Stimulated activated CD8-positive, alpha-beta memory T cell treated with anti-CD3 and anti-CD28 coated beads, Interleukin-4, amount 100 ng/mL, for 24 hours (primary cell): ENCODE measurements at places on chromosomes 6 and 20.

DNA sequence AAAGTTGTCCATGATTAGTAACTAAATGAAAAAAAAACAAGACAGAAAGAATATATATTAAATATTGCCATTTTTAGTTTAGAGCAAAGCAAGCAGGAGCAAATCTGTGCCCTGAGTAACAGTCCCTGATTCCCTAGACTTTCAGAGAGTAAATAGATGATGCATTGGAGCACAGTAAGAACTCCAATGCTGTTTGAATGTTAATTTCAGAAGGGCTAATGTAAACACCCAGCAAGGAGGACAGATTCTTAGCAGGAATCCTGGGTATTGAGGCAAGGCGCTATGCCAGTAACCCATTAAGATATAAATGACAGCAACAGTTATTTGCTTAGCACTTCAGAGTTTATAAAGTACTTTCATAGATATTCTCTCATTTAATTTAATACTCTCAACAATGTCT, 15.6 kb upstream of the NRSN1 start:
- no peak for DNase-seq

GRCh38 chr6:145071836-145072235, 663.5 kb downstream of the EPM2A start:
- DNase-seq: no peak

GRCh38 chr6:6515691-6516607, 72.6 kb upstream of the LY86 start:
- DNase-seq: peak; percentile 31

GRCh38 chr6:53651205-53651763, 14.3 kb downstream of the KLHL31 start:
- DNase-seq: peak; percentile 32

DNA sequence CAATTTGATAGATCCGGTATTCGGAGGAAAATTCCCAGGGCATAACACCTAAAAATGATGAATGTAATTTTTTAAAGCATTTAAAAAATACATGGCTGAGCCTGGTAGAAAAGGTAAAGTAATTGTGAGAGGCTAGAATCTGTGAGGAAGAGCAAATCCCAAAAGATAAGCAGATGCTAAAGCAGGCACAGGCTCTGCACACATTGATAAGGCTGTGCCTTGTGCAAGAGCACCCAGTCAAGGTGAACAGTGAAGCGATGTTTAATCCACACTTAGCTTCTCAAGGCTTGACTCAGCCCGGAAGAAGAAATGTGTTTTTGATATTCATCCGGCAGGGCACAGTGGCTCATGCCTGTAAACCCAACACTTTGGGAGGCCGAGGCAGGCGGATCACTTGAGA, 5.1 kb upstream of the EPB41L2 start:
- no peak for DNase-seq

DNA sequence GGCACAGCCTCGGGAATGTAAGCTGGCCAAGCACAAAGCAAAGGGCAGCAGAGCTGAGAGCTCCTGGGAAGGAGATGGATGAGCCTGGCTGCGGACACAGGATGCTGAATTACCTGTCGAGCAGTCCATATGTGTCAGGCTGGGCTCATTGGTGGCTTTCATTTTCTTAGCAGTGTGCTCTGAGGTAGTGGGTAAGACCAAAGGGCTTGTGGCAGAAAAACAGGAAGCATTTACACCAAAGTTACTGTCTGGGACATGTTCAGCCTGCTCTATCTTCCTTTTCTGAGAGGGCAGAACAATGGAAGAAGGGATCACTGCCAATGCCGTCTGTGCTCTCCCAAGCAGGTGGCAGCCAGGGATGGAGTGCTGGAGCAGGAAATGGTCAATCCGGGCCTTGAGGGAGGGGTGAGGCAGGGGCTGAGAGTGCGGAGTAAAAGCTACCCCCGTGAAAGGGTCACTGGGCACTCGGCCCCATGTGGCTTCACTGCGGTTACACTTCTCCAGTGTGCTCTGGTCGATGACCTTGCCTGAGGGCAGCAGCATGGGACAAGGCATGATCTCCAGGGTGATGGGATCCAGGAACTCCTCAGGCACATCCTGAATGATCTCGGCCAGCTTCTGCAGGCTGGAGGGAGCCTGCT, 36.9 kb upstream of the AVP start:
- DNase-seq: no peak
